ENCODE measurements at places on chromosomes 3 and 15.

GRCh38 chr3:167691366-167691765 lies 37.6 kb upstream of the WDR49 start:
- no peak for DNase-seq

GRCh38 chr3:83011481-83011880 lies 1250.0 kb upstream of the GBE1 start:
- no peak for DNase-seq

- no peak for DNase-seq
Measured at GRCh38 chr3:82114589-82114988, 353.1 kb upstream of the GBE1 start.

- DNase-seq = no peak
Measured at GRCh38 chr3:13540297-13540995, 8.5 kb upstream of the FBLN2 start.

DNA sequence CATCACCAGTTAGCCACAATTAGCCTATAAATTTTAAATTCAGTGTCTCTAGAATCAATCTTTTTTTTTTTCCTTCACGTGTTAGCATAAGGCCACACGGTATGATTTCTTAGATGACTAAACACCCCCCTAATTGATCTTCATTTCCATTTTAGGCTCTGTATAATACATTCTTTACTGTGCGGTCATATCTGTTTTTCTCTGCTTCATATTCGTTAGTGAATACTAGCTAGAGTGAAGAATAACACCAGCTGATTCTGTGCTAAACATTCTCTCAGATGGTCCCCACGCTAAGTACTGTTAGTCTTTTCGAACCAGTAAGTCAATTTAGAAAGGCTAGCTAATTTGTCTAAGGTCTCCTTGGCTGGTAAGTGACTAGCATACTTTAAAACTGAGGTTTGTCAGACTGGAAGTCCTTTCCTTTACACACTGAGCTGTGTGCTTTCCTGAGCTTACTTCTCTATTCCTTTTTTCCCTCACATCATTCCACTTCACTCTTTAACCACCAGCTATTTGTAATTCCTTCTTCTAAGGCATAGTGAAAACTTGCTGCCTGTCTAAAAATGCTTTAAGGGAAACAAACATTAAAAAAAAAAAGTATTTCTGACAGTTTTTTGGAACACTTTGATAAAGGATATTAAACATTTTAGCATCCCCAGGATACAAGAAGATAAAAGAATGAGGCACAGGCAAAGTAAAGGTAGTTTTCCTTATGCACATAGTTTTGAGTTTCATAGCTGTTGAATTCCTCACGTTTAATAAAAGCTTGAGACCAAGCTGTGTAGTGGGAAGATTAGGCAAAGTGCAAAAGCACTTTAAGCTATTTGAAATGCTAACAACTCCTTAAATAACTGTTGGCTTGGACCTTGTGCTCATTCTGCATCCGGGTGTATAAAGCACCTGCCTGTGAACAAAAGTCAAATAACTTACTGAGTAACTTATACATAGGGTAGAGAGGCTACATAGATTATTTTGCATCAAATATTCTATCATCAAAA lies 17.1 kb downstream of the ZFAND6 start:
- no peak for DNase-seq

- no peak for DNase-seq
Measured at GRCh38 chr3:10976770-10977169, 15.8 kb upstream of the SLC6A1 start.

- DNase-seq = no peak
Measured at GRCh38 chr15:86797135-86797534, 717.5 kb downstream of the AGBL1 start.

- DNase-seq = no peak
Measured at GRCh38 chr3:180633722-180634121, 31.8 kb downstream of the TTC14 start.

GRCh38 chr15:33584797-33585196 lies 274.0 kb downstream of the RYR3 start:
- DNase-seq = no peak

DNA sequence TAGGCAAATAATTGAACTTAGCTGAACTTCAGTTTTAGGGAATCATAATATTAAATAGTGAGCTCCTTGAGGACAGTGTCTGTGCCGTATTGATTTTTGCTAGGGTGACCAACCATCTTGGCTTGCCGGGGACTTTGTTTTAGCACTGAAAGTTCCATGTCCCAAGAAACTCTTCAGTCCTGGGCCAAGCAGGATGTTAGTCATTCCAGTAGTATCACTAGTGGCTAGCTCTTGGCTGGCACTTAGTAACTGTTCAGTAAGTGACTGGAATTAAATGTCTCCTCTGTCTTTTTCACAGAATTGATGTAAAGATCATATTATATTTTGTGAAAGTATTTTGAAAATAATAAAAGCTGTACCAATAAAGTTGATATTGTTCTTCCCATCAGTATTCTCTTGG lies 42.3 kb downstream of the RSRC1 start:
- no peak for DNase-seq

DNA sequence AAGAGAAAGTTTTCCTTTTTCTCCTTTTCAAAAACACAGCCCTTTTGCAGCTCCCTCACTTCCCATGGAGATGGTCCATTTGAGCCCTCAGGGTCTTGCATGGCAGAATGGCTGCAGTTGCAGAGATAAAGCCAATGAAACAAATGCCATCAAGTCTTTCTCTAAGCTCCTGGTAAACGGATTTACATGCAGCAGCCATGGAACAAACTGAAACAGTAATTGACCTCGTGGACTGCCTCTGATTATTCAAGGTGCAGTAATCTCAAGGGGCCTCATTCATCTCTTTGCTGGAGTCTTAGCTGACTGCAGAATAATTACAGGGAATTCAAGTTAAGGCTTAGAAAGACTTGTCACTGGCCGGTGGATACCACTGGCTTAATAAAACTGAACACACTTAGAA lies 125.1 kb downstream of the SQOR start:
- no peak for DNase-seq

DNA sequence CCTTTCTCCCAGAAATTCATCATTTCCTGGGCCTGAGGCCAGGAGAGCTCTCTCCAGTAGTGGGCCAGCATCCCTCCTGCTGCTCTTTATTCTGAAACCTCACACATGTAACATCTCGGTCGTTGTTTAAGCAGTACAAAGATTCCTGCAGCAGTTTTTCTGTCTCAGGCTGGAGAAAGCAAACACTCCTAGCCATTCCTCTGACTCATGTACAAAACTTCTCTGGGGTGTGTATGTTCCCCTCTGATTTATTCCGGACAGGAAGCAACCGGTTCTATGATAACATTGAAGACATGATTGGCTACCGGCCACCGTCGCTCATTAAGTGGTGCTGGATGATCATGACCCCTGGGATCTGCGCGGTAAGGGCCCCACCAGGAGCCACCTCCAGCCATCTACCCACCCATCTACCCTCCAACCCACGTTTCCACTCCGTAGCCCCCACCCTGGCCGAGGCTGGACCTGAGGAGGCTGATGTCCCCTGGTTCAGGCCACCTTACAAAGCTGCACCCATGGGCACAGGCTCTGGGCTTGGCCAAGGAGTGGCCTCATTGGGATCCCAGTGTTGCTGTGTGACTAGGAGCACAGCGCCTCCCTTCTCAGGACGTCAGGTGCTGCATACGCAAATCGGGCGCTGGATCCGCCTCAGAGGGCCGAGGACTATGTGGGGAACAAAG lies 58.6 kb upstream of the SLC6A1 start:
- no peak for DNase-seq

DNA sequence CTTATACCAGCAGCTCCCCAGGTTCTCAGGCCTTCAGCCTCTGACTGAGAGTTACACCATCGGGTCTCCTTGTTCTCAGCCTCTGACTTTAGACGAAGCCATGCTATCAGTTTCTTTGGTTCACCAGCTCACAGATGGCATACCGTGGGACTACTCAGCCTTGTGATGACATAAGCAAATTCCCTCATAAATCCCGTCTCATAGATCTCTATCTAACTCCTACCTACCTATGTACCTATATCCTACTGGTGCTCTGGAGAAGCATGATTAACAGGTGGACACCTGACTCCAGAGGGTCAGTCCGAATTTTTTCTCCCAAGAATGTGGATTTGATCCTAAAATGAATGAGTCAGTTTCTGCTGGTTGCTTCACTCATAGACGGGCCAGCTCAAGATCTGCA lies 59.1 kb upstream of the CDV3 start:
- no peak for DNase-seq

DNA sequence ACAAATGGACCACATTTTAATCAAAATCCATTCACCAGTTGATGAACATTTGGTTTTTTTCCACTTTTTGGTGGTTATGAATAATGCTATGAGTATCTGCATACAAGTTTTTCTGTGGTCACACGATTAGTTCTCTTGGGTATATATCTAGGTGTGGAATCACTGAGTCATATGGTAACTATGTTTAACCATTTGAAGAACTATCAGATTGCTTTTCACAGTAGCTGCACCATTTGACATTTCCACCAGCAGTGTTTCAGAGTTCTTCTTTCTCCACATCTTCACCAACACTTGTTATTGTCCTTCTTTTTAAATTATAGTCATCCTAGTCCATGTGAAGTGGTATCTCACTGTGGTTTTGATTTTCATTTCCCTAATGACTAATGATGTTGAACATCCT lies 33.3 kb upstream of the ATG7 start:
- no peak for DNase-seq
